ENCODE measurements at places on chromosomes 2 and 18. TPM values are rescaled to one million over a fixed set of nuclear protein-coding genes. Genes with fewer than 3 reads are reported as not detected.

The HMSD gene
- polyA plus RNA-seq, result 0.08 TPM

The CCDC85A gene
- 0.17 TPM for polyA plus RNA-seq

The ALS2 gene
- polyA plus RNA-seq, result 11.4 TPM

The KCTD18 gene
- polyA plus RNA-seq, result 12.0 TPM

The KCNG2 gene
- polyA plus RNA-seq, result 0.10 TPM

The ARHGAP25 gene
- polyA plus RNA-seq, result 30.5 TPM

The TRIM54 gene
- polyA plus RNA-seq, result 0.21 TPM

The LDAH gene
- polyA plus RNA-seq, result 21.0 TPM

The SRD5A2 gene
- polyA plus RNA-seq, result not detected

The GPR17 gene
- not detected for polyA plus RNA-seq

The RGPD8 gene
- polyA plus RNA-seq, result 3.3 TPM

All from ovary (tissue), 10 donors.